BE2C (cell line): ENCODE measurements at places on chromosomes 4 and X.
A peak's percentile ranks its signal among the peaks of the same experiment; 100 is the strongest.

- no peak for DNase-seq
Measured at GRCh38 chr4:170167678-170168077, 77.9 kb upstream of the AADAT start.

GRCh38 chr4:113384600-113384999, 335.1 kb downstream of the ANK2 start:
- DNase-seq: no peak

DNA sequence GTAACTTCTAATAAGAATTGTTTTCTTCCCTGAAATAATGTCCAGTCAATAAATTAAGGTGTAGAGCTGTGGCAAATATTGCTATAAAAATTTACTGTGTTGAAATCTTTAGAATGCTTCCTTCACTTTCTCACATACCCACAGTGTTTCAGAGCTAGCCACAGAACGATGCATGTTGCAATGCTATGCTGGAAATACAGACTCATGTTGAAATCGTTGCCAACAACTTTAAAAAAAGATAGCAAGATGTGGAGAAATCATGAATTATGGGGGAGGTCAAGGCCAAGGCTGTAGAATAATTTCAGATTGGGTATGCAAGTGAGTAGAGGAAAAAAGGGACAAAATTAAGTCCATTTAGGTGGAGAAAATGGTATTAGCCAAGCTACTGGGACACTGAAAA, 204.8 kb downstream of the VEGFC start:
- no peak for DNase-seq

DNA sequence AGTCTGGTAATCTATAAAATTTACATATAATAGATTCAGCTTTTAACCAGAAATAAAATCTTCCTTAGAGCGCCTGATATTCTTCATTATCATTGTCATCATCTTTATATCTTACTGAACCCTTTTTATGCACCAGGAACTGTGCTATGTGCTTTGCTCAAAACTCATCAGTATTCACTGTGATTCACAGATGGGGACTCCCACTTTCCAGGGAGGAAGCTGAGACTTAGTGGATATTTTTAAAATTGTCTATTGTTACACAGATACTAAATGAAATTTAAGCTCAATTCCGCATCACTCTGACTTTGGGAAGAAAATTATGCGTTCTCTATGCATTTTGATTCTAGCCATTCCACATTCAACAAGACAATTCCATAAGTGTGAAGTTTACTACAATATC, 34.8 kb upstream of the SULT1E1 start:
- no peak for DNase-seq

- DNase-seq: no peak
Measured at GRCh38 chr4:104500442-104500841, 5.7 kb upstream of the CXXC4 start.

- DNase-seq: no peak
Measured at GRCh38 chr4:127574643-127575042, 58.1 kb upstream of the INTU start.

- peak; percentile 64 for DNase-seq
Measured at GRCh38 chr4:182880387-182881356, 36.5 kb downstream of the DCTD start.

DNA sequence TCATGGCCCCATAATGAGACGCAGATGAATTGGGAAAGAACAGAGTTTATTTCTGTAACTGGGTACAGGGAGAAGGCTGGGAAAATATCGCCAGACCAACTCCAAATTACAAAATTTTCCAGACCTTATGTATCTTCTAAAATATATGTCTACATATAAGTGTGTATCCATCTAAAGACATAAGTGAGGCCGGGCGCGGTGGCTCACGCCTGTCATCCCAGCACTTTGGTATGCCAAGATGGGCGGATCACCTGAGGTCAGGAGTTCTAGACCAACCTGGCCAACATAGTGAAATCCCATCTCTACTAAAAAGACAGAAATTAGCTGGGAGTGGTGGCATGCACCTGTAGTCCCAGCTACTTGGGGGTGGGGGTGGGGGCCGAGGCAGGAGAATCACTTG, 11.7 kb upstream of the DHRSX start:
- DNase-seq: no peak

DNA sequence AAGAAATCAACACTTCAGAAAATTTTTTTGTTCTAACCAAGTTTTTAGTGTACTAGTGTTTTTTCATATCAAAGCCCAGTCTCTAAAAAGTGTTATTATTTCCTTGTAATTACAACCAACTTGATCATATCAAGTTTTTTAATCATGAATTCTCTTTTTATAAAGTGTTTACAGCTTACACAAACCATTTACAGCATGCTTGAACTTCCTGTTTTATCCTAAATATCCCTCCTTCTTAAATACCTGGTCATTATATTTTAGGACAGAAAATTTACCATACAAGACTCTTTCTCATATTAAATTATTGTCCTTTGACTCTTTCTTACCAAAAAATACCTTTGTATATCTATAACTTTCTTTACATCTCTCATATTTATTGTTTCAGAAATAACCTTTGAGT, 89.4 kb upstream of the NPY2R start:
- no peak for DNase-seq

- DNase-seq: no peak
Measured at GRCh38 chrX:110156167-110156754, 153.3 kb downstream of the TMEM164 start.

GRCh38 chr4:26152056-26152455, 168.8 kb upstream of the RBPJ start:
- no peak for DNase-seq

GRCh38 chr4:110753466-110753865, 130.6 kb upstream of the PITX2 start:
- DNase-seq: no peak

DNA sequence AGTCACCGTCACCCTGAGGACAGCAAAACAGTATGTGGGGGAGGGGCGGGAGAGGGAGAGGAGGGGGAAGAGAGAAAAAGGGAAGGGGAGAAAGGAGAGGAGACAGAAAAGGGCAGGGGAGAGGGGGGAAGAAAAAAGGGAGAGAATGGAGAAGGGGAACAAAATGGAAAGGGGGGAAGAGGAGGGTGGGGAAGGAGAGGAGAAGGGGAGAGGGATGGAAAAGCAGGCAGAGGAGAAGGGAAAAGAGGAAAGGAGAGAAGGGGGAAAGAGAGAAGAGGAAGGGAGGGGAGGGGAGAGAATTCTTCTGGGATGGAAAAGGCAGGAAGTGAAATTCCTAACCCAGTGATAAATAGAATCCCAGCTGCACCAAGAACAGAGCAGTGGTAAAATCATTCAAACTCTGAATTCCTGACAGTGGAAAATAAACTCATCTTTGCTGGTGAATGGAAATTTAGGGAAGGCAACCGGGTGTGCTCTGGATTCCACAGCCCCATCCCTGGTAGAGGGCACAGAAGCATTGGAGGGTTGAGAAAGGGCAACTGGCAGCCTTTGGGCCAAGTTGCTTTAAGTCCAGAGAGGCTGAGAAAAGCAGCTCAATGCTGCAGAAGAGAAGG, 244.2 kb downstream of the BCOR start:
- no peak for DNase-seq

- DNase-seq: no peak
Measured at GRCh38 chrX:127025013-127025412, 205.5 kb downstream of the PRR32 start.

- DNase-seq: no peak
Measured at GRCh38 chrX:76538860-76539259, 111.3 kb downstream of the MAGEE1 start.

DNA sequence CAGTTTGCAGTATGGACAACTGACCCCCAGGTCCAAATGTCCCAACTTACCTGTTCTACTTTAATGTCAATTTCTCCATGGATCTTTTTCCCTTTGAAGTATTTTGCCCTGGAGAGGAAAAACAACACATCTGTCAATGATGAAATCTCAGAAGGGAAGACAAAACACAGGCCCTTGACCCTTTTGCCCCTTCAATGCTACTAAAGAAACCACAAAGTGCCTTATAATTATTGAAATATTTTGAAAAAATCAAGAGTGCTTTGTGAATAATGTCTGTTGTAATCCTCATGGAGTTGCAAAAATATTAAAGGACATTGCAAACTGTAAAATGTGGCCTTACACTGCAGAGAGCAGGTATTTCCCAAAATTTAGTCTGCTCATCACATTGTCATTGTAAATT, 12.6 kb downstream of the SYN1 start:
- no peak for DNase-seq

- no peak for DNase-seq
Measured at GRCh38 chr4:56804551-56804950, 16.9 kb downstream of the SPINK2 start.

GRCh38 chr4:7241597-7242125, 49.3 kb downstream of the SORCS2 start:
- no peak for DNase-seq

DNA sequence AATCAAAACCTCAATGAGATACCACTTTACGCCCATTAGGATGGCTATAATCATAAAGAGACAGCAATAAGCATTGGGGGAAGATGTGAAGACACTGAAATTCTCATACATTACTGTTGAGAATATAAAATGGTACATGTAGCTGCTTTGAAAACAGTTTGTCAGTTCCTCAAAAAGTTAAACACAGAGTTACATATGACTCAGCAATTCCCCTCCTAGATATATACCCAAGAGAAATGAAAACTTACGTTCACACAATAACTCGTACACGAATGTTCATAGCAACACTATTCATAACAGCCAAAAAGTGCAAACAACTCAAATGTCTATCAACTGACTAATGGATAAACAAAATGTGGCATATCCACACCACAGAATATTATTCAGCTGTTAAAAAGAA, 36.6 kb downstream of the PHF8 start:
- DNase-seq: no peak

- no peak for DNase-seq
Measured at GRCh38 chrX:39905538-39905891, 192.2 kb downstream of the BCOR start.

DNA sequence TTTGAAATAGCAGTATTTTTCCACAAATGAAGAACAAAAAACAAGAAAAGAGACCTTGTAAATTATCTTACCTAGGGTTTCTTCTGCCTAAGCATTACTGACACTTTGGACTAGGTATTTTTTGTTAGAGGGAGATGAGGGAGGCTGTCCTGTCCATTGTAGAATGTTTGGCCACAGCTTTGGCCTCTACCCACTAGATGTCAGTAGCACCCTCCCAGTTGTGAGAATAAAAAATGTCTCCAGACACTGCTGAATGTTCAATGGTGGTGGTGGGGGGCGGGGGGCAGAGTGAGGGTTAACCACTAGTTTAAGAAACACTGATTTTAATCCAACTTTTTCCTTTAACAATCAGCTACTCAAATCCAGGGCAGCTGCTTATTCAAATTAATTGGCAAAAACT, 25.8 kb downstream of the OTUD4 start:
- peak; percentile 21 for DNase-seq

DNA sequence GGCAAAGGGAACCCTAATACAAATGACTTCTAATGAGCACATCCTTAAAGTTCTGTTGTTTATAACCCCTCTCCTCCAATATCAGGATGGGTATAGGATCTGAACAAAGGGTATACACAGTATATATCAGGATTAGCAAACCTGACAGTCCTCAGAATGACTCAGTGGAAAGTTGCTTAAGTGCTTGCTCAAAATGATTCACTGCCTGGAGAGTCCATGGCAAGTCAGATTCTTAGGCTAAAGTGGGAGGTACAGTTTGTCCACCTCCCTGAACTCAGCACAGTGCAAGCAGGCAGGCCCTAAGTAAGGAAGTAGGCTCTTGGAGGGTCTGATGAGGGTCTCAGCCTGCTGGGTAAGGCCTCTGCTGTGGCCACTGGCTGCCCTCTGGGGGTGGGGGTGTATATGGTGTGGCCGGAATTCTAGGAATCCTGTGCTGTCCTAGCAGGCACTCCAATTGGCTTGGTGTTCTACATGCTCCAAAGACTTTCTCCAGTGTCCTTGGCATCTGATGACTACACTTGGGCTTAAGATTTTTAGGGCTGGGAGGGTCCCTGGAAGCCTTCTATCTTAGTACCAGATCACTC, 54.3 kb downstream of the CHRDL1 start:
- DNase-seq: no peak

- DNase-seq: no peak
Measured at GRCh38 chr4:145186729-145187128, 6.3 kb upstream of the OTUD4 start.

DNA sequence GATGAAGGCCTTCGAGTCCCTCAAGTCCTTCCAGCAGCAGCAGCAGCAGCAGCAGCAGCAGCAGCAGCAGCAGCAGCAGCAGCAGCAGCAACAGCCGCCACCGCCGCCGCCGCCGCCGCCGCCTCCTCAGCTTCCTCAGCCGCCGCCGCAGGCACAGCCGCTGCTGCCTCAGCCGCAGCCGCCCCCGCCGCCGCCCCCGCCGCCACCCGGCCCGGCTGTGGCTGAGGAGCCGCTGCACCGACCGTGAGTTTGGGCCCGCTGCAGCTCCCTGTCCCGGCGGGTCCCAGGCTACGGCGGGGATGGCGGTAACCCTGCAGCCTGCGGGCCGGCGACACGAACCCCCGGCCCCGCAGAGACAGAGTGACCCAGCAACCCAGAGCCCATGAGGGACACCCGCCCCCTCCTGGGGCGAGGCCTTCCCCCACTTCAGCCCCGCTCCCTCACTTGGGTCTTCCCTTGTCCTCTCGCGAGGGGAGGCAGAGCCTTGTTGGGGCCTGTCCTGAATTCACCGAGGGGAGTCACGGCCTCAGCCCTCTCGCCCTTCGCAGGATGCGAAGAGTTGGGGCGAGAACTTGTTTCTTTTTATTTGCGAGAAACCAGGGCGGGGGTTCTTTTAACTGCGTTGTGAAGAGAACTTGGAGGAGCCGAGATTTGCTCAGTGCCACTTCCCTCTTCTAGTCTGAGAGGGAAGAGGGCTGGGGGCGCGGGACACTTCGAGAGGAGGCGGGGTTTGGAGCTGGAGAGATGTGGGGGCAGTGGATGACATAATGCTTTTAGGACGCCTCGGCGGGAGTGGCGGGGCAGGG, 568 bp downstream of the HTT start:
- peak; percentile 72 for DNase-seq

- DNase-seq: no peak
Measured at GRCh38 chr4:26342328-26343037, 21.7 kb downstream of the RBPJ start.

DNA sequence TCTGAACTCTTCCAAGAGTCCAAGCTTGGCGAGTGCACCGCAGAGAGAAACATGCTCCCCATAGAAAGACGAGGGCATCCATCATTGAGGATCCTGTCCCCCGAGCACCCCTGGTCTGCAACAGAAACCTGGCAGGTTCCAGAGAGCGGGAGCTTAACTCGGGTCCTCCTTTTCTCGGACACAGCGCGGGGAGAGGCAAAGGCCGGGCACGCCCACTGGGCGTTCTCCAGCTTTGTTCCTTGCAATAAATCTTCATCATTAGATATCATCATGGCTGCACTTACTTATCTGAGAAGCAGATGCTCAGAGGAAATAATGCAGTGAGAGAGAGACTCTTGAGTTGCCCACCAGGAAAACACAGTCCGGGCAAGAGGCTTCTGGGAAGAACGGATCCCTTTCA, 90.1 kb upstream of the PSAPL1 start:
- no peak for DNase-seq

- no peak for DNase-seq
Measured at GRCh38 chrX:124476562-124476961, 130.2 kb downstream of the SH2D1A start.

GRCh38 chrX:34371754-34372153, 239.6 kb upstream of the FAM47A start:
- no peak for DNase-seq
